Stimulated activated CD8-positive, alpha-beta memory T cell treated with anti-CD3 and anti-CD28 coated beads, Interleukin-4, amount 100 ng/mL, for 1 hour (primary cell): ENCODE measurements at places on chromosomes 5 and 9.
A peak's percentile ranks its signal among the peaks of the same experiment; 100 is the strongest.

DNA sequence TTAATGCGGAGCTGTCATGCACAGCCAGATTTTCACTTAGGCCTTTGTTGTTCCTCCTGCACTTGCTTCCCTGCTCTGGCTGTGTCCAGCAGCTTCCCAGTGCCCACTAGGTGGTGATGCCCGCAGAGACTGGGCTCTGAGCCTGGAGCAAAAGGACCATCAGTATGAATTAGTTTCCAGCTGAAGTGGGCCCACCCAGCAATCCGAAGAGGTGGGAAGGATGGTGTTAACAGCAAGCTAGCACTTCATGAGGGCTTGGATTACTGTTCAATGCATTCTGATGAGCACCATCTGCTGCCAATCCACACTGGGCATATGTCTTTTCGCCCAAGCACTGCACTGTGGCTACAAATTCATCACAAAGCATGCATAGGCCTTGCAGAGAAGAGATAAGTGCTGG, 459.1 kb downstream of the SPOCK1 start:
- DNase-seq: no peak

GRCh38 chr5:174572591-174572990, 151.8 kb upstream of the MSX2 start:
- DNase-seq: no peak

DNA sequence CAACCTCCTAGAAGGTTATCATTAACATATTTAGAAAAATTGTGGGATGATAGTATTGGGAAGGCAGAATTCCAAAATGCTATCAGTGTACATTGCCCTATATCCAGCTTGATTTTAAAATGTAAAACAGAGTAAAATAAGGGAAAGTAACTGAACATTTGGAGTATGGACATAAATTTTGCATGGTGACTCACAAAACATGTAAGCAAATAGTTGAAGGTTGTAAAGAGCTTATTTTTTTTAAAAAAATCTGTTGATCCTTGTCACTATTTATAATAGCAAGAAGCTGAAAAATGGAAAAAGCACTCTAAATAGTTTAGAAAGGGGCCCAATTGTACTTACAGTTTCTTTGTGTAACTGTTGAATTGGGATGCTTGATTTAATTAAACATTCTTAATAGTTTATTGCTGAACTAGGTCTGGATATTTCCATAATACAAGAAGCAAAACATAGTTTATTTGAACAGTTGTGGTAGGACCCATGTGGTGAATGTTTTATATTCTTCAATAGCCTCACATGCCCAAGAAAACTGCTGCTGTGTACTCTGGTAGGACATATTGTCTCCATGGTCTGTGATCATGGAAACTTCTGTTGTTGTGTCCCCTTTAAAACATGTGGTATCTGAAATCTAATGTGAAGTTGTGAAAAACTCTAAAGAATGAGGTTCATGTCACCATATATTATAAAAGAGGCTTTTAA, 82.4 kb downstream of the NNT start:
- DNase-seq: no peak

DNA sequence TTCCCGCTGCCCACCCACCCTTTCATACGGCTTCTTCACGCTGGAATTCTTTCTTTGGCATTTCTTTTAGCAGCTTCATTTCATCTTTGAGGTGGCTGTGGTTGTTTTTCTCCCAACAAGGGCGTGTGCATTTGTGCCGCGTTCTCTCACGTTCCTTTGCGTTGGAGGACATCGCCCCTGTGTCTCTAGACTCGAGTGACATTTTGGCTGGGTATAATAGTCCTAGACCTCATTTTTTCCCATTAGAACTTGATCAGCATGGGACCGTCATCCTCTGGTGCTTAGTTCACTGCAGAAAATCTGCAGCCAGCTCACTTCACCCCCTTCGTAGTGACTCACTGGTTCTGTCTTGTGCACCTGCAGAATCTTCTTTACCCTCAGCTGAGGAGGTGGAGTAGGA, 29.5 kb downstream of the KCNT1 start:
- no peak for DNase-seq

DNA sequence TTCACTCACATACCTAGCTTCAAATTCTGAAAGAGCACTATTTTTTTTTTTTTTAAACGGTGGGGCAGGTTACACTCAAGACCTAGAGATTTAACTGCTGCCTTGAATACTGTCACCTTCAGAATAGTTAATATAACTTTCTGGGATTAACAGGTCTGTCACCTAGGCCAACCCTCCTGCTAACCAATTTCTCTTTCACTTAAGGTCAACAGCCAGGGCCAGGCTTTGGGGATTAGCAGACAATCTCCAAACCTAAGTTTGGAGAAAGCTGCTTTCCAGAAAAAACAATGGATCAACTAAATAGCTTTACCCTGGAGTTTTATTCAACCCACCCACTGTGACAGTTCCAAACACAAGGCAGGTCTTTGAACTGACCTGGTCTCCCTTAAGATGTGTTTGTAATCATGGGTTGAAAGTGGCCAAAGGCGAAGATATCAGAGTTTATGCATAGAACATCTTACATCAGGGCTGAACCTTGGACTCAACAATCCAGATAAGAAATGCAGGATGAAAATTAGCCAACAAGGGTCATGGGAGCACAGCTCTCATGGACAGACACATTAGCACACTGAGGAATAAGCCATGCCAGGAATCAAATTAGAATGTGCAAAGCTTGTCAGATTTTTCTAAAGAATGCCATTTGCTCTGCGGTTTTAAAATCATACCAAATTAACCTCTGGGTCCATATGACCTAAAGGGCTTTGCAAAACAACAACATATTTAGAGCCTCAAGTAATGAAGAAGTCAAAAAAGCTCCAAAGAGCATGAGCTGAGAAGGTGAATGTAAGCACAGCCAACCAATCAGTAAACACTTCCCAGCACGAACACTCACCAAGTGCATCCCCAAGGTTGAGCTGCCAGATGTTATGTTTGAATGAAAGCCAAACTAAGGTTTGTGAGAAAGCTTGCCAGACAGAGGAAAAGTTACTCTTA, 538.5 kb upstream of the DMAC1 start:
- DNase-seq: no peak

DNA sequence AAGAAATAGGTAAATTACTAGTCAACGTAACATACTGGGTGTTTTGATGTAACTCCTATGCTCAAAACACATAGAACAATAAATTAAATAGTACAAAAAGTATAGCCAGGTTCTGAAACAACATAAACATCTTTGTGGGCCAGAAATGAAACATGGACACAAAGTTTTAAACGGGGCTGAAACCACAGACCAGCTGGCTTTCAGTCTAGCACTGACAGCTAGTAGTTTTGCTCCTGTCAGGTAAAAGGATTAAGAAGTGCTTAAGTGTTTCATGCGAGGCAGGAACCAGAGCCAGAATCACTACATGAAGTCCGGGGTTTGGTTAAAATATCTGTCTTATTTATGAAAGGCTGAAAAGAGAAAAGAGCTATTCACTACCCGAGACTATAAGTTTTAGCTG, 19.5 kb downstream of the DCAF10 start:
- DNase-seq: no peak

GRCh38 chr5:127666043-127666716, 17.3 kb downstream of the CTXN3 start:
- no peak for DNase-seq

DNA sequence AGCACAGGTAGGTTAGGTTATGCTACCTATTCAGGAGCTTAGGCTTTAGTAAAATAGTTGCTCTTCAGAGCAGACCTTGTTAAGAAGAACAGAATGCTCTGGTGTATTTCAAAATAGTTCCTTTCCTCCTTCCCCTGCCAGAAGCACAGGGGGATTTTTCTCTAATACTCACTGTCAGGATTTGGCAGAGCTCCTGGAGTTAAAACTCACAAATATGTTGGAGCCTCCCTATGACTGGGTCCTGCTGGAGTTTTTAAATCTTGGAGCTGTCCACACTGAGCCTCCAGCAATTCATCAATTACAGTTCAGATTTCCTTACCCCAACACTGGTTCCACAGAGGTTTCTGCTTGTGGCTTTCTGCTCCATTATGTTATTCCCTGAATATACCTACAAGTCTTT, 1233.8 kb upstream of the WWC1 start:
- DNase-seq: no peak

DNA sequence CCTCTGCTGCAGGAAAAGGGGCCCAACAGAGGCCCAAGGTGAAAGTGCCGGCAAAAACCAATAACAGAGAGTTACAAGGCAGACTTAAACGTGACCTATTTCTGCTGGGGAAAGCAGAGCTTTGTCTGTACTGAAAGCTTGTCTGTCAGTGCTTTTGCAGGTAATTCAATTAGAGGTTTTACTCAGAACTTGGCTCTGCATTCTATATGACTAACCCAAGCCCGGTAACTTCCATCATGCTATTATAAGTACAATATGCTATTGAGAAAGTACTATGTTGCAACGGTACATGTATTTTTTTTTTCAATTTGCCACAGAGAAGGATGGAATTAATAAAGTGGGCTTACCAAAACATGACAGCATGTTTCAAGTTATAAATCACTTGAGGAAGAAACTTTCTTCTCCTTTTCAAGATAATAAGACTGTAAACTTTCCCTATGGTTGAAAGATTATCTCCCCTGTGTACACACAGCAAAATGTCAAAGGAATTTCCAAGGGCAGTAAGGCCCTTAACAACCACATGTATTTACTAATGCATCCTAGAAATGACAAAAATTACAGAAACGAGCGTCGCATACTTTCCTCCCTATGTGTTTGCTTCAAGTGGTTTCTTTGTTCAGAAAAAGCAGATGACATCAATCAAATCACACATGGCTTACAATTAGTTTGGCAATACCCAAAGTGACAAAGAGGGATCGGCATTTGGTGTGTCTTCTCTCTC, 282.4 kb downstream of the EFNA5 start:
- DNase-seq: no peak

DNA sequence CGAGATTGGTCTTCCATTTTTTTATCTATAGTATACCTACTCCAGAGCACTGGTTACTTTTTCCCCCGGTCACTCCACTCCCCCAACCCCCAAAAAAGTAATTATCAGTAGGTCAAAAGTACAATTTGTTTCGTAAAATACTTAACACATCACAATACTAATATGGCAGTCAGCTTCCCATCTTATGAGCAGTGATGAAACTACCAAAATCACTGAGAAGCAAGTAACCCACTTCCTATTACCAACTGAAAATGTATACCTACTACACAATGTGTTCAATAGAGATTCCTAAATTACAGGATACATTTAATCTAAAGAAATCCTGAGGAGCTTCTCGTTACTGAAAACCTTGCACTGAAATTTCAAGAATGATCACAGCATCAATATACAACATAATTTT, 1.9 kb downstream of the CERT1 start:
- DNase-seq: no peak

GRCh38 chr5:101473483-101473882, 570.4 kb upstream of the ST8SIA4 start:
- DNase-seq: no peak

- no peak for DNase-seq
Measured at GRCh38 chr9:114721491-114722079, 39.6 kb upstream of the TEX48 start.

DNA sequence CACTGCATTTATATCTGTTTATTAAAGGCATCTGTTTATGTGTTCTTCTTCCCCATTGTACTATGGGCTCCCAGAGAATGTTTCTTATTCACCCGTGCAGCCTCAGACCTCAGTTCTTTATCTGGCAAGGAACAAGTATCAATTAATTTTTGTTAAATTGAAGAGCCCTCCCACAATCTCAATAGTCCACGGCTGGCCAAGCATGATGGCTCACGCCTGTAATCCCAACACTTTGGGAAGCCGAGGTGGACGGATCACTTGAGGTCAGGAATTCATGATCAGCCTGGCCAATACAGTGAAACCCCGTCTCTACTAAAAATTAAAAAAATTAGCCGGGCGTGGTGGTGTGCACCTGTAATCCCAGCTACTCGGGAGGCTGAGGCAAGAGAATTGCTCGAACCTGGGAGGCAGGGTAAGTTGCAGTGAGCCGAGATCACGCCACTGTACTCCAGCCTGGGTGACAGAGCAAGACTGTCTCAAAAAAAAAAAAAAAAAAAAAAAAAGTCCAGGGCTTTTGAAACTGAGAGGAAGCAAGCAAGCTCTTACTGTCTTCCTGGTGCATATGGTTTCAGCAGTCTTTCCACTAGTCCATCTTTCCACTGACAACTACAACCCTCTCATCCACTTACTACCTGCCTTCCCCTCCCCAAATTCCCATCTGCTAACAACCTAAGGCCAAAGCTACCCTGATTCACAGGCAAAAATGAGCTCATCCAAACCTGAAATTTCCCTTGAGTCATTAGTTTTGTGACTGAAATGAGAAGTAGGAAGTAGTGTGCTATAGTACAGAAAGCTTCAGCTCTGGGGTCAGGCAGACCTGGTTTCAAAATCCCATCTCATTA, 2.3 kb upstream of the HK3 start:
- no peak for DNase-seq

DNA sequence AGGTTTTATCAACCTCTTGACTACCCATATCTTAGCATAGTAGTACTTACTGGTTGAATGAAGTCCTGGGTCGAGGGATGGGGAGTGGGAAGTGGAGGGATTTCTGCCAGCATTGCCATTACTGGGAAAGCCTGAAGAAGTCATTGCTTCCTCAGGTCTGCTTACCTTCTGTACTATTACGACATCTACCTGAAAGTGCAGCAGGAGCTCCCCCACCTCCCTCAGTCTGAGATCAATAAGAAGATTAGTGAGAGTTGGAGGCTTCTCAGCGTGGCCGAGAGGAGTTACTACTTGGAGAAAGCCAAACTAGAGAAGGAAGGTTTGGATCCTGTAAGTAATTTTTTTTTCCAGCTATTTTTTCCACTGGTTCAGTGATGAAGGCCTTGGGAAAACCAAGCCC, 5.8 kb downstream of the HMGXB3 start:
- no peak for DNase-seq

- DNase-seq: no peak
Measured at GRCh38 chr9:122329597-122329996, 41.2 kb upstream of the PTGS1 start.

- DNase-seq: no peak
Measured at GRCh38 chr5:75310212-75310611, 26.8 kb upstream of the HMGCR start.

GRCh38 chr9:15306068-15306756, 804 bp downstream of the TTC39B start:
- DNase-seq: peak; percentile 13

GRCh38 chr5:36841677-36842076, 34.9 kb upstream of the NIPBL start:
- no peak for DNase-seq

- DNase-seq: no peak
Measured at GRCh38 chr9:117734523-117735314, 30.5 kb downstream of the TLR4 start.

- no peak for DNase-seq
Measured at GRCh38 chr9:126756876-126757415, 47.9 kb upstream of the ZBTB43 start.

- no peak for DNase-seq
Measured at GRCh38 chr5:96664669-96665068, 2.5 kb downstream of the CAST start.

DNA sequence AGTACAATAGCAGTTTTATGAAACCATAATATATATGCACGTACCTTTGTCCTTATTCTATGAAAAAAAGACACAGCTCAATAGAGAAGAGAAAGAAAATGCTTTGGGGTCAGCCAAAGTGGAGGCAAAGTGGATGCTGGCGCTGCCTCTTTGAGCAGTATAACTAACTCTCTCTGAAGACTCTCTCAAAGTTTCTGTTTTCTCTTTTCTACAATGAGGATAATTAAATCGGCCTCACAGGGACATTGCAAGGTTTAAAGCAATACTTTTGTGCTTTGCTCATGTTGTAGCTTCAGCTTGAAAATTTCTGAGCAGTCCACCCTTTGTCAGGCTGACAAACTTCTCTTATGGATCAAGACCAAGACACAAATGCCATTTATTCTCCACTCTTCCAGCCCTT, 455.1 kb upstream of the MPDZ start:
- DNase-seq: no peak

- no peak for DNase-seq
Measured at GRCh38 chr9:83965350-83966208, 14.4 kb downstream of the HNRNPK start.

GRCh38 chr9:107894572-107895261, 405.1 kb upstream of the KLF4 start:
- no peak for DNase-seq
